KBM-7 (cell line): ENCODE measurements at places on chromosomes 12 and 14.

DNA sequence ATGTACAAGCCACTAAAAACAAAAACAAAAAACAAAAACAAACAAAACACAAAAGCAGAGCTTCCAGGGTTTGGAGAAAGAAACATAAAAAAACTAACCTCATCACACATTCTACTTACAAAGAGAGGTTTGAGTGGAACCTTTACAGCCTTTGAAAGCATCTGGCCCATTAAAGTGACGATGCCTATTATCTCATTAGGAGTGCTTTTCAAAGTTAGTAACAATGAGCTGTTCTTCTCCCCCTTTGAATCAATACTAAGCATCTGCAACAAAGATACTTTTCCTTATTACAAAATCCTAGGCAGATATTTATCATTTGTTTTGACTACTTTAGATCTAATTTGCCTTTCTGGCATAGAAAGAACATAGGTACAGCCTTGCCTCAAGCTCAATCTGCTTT is 217.3 kb downstream of the PPM1H start:
- no peak for DNase-seq

GRCh38 chr12:69888901-69889300 is 63.9 kb downstream of the MYRFL start:
- no peak for DNase-seq

DNA sequence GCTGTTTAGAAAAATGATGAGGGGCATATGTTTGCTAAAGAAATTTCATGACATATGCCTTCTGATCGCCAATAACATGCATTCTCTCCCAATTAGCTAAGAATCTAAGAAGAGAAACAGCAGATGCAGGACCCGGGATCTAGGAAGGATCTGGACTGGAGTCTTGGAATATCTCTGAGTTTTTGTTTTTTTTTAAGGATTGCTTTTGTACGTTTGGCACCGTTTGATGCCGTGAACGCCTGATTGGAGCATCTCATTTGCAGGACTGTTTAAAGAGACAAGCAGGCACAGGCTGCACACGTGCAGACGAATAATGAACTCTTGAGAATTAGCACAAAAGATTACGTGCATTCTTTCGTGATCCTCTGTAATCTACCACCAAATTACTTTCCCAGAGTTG is 13.6 kb downstream of the EML1 start:
- no peak for DNase-seq

DNA sequence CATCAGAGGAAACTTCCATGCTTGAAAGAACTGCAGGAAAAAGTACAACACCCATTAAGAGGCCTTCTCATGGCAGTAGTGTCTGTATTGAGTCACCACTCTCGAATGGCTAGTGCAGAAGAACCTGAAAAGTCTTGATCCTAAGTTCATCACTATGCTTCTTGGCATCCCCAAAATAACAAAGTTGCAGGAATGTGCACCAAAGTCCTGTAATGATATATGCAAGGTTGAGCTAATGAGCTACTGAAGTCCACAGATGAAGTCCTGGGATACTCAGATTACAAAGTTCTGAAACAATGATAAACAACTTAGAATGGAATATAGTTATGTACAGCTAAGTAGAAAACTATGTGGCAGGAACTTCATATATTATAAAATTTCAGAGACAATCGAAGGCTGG is 545.4 kb downstream of the FOXG1 start:
- DNase-seq: no peak

- peak; percentile 48 for DNase-seq
Observed at GRCh38 chr12:30985814-30986452, 59.4 kb downstream of the TSPAN11 start.

GRCh38 chr12:79452906-79453305 is 237.9 kb downstream of the PAWR start:
- DNase-seq: no peak

DNA sequence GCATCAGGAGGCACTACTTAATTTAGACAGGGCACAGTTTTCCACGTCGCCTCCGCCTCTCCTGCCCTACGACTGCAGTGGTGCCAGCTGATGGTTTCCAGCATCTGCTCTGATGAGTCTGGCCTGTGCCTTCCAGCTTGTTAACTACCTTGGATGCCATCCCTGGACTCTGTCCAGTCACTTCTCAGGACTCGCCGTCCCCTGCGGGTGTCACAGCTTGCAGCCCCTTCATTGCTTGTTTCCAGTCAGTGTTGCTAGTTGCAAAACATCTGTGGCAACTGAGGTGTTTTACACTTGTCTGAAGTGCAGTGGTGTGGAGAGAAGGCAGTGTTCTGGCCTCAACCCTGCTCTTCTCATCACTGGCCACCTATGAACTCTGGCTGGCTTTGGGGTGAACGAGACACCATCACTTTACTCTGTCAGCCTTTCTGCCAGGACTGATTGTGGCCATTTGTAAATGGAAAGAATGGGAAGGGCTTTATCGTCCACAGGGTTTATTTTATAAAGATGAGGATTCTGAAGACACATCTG is 8.3 kb downstream of the ADGRD1 start:
- DNase-seq: no peak

GRCh38 chr12:44299524-44299923 is 463.6 kb downstream of the TMEM117 start:
- DNase-seq: no peak

DNA sequence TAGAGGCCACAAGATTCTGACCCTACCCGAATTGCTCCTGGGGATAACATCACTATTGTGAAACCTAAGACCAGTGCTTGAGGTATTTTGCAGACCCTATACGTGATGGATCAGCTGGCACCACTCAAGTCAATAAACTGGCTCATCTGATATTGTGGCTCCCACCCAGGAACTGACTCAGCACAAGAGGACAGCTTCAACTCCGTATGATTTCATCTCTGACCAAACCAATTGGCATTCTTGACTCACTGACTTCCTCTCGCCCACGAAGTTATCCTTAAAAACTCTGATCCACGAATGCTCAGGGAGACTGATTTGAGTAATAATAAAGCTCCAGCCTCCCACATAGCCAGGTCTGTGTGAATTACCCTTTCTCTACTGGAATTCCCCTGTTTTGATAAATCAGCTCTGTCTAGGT is 1036.1 kb upstream of the TMEM132C start:
- DNase-seq: no peak

DNA sequence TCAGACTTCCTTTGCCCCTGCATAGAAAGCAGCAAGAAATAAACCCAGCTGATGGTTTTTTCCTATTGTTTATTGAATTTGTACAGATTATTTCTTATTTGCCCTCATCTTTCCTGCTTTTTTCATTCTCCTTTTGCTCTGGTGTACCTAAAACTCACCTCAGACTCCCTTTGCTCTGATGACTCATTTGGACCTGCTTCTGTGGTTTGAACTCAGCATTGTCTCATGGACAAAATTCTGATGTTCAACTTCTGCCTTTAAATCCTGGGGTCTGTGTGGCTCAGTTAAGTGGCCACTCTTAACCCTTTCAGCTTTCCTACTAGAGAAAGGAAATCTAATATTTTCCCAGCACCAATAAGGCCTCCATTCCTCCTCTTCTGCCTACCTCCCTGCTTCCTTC is 3.5 kb upstream of the SENP1 start:
- no peak for DNase-seq

DNA sequence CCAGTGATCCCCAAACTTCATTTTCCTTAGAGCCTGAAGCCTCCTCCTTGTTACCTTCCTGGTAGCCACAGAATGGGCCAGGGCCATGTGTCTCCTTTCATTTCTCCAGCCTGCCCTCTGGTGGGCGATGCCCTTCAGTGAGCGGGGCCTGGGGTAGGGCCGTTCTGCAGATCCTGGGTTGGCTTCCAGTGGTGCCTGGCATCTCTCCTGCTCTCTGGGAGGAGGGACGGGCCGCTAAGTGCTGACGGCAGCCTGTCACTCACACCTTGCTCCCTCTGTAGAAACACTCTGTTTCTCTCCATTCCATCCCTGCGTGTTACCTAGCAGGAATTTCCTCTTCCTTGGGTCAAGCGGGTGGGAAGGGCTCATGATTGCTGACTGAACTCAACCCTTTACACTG is 232.1 kb downstream of the CACNA1C start:
- peak; percentile 90 for DNase-seq

- no peak for DNase-seq
Observed at GRCh38 chr12:101302741-101303140, 22.8 kb downstream of the UTP20 start.

GRCh38 chr12:54412348-54412747 is 6.7 kb downstream of the ITGA5 start:
- DNase-seq: no peak

DNA sequence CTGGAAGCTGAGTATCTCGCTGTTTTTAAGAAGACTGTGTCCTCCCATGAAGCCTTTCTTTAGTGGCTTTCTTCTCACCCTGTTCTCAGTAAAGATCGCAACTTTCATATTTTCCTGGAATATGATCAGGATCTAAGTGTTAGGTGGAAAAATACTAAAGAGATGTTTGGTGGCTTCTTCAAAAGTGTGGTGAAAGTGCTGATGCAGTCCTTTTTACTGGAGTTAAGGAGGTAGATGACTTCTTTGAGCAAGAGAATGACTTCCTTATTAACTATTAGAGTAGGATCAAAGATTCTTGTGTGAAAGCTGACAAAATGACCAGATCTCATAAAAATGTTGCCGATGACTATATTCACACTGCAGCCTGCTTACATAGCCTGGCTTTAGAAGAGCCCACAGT is 141.6 kb downstream of the SLC5A8 start:
- no peak for DNase-seq

- no peak for DNase-seq
Observed at GRCh38 chr12:112357214-112357613, 25.0 kb downstream of the HECTD4 start.

- no peak for DNase-seq
Observed at GRCh38 chr12:51837286-51837685, 11.2 kb downstream of the FIGNL2 start.

DNA sequence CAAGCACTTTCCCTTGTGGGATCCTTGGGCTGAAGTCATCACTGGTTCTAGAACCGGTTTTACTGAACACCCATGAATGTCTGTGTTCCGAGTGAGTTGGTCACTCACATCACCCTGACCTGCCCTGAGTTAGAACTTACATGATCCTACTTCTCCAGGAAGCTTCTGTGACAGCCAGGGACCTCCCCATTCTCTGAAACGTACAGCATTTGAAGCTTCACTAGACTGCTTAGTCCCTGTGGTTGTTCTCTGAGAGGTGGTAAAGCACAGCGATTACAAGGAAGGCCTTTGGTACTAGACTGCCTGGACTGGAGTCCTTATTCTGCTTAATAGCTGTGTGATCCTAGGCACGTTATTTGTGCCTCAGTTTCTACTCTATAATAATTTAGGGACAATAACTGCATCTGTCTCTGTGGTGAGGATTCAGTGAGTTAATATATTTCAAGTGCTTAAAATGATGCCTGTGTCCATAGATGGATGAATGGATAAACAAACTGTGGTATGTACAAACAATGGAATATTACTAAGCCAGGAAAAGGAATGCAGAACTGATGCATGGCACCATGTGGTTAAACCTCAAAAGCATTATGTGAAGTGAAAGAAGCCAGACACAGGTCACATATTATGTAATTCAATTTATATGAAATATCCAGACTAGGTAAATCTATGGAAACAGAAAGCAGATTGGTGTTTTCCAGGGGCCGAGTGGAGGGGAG is 54.7 kb upstream of the DDX11 start:
- DNase-seq: no peak

DNA sequence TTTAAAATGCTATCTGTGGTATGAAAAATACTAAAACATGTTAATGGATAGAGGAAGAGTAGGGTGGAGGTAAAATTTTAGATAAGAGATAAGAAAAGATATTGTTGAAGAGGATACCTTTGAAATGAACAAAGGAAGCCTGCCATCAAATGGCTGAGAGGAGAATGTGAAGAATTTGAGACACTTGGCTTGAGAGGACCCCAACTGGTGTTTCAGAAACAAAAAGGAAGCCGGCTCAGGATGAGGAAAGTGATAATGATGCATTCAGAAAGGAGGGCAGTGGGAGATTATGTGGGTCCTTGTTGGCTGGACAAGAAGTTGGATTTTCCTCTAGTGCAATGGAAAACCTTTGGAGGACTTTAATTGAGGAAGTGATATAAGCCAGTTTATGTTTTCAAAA is 264.4 kb downstream of the DUSP6 start:
- no peak for DNase-seq

- no peak for DNase-seq
Observed at GRCh38 chr12:120049426-120049825, 60.4 kb downstream of the BICDL1 start.

DNA sequence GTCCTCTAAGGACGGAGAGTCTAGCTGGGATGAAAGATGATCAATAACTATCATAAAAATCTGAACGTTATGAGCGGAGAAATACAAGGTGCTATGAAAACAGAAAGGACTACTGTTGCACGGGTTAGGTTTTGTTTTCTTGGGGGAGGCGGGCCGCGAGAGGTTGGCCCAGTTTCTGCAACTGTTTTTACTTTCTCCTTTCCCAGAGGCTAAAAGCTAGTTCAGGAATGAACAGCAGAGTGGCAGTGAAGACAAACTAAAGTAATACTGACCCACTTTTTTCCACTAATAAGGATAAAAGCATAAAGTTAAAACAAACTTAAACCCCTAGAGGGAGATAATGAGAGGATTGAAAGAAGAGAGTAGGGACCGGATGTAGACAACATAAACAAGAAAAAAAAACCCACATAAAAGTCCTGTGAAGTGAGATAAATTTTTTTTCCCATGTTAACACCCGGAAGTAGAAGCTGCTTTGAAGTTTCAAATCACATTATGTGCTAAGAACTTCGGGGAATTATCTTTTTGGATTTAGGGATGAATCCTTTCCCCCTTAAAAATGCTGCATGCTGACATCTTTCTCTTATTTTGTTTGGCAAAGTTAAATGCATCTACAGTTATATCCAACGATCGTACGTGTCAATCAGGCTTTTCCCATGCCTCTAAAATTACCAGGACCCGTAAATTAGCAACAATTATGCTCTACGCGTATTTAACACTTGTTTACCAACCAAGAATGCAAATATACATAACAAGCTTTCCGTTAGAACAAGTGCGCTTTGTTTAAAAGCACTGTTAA is 1.0 kb upstream of the CDK17 start:
- peak; percentile 78 for DNase-seq

GRCh38 chr12:42776396-42776795 is 186.8 kb upstream of the PRICKLE1 start:
- DNase-seq: no peak

GRCh38 chr12:105455261-105455660 is 124.8 kb downstream of the C12orf75 start:
- DNase-seq: no peak

DNA sequence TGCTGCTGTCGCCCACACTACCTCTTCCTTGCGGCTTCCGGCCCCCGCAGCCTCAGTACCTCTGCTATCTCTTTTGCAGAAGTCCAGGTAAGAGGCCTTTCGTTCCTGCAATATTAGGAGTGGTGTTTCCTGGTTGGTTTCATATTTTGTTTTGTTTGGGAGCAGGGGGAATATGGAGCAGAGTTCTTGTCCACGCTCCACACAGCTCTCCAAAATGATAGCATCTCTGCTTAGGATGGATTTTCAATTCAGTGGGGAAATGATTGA is 768 bp downstream of the OXA1L start:
- DNase-seq: no peak
